ENCODE measurements at places on chromosomes 11 and 22. TPM values are rescaled to one million over a fixed set of nuclear protein-coding genes. Genes with fewer than 3 reads are reported as not detected.

- H3K27me3 ChIP-seq = no peaks in the 10 kb centered on the region
- no peaks in the 10 kb centered on the region for H3K4me1 ChIP-seq
- no peaks in the 10 kb centered on the region for H3K36me3 ChIP-seq
- no peak overlapping the region for H3K4me3 ChIP-seq
Measured at GRCh38 chr11:87440076-87440770, 402.5 kb downstream of the TMEM135 start.

DNA sequence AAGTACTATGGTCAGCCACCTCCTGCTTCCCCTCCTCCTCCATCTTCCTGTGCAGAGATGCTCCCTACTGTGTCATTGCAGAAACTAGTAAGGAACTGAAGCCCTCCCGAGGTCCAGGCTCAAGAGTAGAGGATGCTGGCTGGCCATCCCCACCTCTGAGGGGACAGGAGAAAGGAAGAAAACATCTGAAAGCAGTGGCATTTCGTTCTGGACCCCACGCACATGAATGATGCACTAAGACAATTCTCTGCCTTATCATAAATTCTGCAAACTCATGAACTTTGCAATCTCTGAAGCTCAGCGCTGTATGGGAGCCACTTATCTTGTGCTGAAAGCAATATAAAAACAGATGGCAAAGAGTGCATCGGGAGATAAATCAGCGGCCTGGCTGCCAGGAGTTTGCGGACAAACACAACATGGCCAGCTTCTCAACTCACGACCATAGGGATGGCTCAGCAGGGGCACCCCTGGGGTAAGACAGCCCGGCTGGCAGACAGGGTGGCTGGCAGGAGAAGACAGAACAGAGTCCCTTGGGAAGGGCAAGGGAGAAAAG, 306.4 kb downstream of the NXPE2 start:
- no peak for DNase-seq
- H3K4me3 ChIP-seq = no peak overlapping the region

DNA sequence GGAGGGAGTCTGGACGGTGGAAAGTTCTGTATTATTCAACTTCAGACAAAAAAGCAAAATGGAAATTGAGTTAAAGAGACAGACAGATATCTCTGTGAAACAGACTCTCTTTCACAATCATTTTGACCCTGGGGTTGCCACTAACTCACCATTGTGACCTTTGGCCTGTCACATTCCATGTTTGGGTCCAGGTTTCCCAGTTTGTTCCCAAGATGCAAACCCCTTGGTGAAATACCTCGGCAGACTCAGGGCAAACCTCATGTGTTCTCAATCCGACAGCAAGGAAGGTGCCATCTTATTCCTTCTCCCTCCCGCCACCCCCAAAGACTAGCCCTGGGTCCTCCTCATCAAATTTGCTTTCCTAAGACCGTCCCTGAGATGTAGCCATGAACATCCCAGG, 41.8 kb downstream of the GALNT18 start:
- H3K4me3 ChIP-seq = no peak overlapping the region
- DNase-seq = no peak
- no peak overlapping the region for H3K27ac ChIP-seq
- H3K4me1 ChIP-seq = no peaks in the 10 kb centered on the region

DNA sequence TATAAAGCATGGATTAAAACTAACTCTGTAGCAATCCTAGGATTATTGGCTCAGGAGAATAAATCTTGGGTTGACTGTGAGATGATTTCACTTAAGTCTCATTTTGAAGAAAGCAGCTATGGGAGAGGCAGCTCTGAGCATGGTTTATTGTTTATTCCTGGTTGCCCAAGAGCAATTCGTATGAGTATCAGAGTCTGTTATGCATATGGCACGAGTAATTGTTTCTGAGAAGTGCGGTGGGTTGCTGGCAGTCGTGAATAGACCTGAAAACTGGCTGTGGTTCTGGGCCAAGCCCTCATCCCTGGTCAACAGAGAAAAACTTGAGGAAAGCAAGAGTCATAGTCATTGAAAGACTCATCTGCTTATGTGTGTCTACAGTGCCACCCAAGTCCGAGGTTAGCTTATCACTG, 26.8 kb downstream of the DIXDC1 start:
- H3K27ac ChIP-seq = no peak overlapping the region
- no peaks in the 10 kb centered on the region for H3K4me1 ChIP-seq
- H3K36me3 ChIP-seq = no peaks in the 10 kb centered on the region
- no peak for DNase-seq
- no peak overlapping the region for H3K4me3 ChIP-seq

DNA sequence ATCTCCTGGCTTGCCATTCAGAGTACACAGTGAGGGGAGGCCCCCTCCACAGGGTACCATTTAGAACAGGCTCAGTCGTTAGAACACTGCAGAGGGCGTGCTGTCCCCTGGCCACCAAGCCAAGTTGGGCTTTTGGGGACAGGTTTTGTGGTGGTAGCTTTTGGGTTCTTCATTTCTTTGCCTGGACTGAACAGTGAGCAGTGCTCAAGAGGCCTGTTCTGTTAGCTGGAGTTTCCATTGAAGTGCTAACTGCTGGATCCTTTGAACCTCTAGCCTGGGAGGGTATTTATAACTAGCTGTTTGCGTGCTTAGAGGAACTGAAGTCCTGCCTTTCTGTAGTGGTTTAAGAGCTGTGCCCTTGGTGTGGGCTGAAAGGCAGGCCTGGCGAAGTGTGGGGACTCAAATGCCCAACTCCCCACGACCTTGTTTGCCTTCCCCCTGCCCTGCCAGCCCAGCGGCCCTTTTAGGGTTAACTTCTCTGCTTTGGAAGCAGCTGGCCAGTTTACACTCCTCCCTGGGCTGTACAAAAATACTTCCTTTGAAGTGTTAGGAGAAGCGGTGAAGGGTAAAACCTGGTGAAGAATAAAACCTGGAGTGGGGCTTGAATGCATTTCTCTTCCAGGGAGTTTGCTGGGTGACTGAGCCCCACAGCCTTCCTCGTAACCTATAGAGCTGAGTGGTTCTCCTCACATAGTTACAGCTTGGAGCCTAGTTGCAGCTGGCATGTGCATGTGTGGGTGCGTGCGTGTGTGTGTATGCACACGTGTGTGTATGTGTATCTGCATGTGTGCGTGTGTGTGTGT, 34.6 kb downstream of the ZNRF3 start:
- peak; percentile 61 for DNase-seq
- H3K36me3 ChIP-seq = no peaks in the 10 kb centered on the region
- H3K27me3 ChIP-seq = no peaks in the 10 kb centered on the region
- H3K27ac ChIP-seq = peak overlapping the region; percentile 39

The KCNK4 gene
- total RNA-seq = not detected

The SCUBE2 gene
- 2.5 TPM for total RNA-seq

The RFPL1 gene
- not detected for total RNA-seq

The SYT7 gene
- 28.4 TPM for total RNA-seq

All from colonic mucosa (tissue), 4 donors.